Mesenteric fat pad (tissue), 1 donor: ENCODE measurements at places on chromosomes 16 and 17. TPM values are rescaled to one million over a fixed set of nuclear protein-coding genes. Genes with fewer than 3 reads are reported as not detected.

GRCh38 chr16:52073024-52073423 is 473.9 kb downstream of the TOX3 start:
- no peak for DNase-seq

DNA sequence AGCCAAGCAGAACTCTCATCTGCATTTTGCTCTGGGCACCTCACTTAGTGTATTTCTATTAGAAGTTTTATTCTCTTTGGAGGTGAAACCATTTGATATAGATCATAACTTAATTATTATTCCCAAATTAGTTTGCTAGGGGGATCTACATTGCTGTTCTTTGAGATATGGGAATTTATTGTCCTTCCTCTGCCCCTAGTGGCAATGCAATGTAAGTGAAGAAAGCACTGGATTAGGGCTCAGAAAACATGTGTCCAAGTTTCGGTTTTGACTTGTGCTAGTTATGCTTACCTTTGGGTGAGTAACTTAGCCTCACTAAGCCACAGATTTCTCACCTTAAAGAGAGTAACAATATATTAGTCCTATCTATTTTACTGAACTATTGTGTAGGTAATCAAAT is 2.9 kb downstream of the KRT39 start:
- DNase-seq, result no peak

GRCh38 chr16:73298562-73298961 is 250.6 kb upstream of the ZFHX3 start:
- DNase-seq, result no peak

DNA sequence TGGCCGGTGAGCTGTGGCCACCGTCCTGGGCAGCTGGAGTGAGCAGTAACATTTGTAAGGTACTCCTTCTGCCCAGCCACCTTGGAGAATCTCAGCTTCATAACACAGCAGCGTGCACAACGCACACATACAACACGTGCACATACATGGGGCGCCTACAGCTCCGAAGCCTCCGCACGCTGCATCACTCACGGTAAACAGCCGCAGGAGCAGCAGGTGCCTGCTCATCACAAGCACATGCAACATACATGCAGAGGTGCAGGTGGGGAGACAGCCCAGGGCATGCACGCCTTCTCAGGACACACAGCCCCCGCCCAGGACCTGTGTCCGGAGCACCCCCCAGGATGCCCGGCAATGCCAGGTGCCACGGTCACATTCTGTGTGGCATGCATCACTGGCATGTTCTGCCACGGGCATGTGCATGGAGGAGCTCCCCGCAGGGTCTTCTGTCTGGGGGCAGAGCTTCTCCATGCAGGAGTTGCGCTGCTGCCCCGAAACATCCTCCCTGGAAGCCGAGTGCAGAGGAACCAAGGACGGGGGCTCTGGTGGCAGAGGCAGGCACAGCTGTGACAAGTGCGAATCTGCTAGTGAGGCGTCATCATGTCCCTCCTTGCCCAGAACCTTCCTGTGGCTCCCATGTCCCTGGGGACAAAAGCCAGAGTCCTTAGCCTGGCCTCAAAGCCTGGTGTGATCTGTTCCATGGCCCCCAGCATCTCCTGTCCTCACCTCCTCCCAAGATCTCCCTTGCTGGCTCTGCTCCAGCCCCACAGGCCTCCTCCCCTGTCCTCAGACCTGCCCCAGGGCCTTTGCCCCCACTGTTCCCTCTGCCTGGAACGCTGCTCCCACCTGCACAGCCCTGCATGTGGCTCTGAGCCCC is 184.0 kb upstream of the GSE1 start:
- no peak for DNase-seq

DNA sequence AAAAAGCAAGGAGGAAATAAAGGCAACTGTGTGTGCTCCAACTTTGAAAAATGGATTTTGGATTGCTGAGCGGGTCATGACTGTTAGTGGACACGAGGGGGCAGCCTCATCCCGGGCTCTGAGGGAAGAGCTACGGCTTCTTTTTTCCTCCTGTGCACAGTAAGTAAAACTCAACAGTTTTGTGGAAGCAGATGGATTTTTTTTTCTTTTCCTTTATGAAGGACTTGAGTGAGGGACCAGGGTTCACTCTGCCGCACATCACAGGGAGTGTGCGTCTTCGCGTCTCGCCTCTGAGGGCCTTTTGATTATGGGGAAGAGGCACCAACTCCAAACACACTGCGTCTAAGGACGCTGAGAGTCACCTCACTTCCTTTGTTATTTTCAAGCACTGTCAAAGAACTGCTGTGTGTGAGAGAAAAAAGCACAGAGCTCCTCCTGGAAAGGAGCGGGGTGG is 80.3 kb upstream of the GOT2 start:
- no peak for DNase-seq

- DNase-seq, result no peak
These were observed 279.8 kb upstream of the GOT2 start for GRCh38 chr16:59013930-59014329.

- no peak for DNase-seq
These were observed 274.7 kb downstream of the HS3ST4 start for GRCh38 chr16:25966172-25967097.

DNA sequence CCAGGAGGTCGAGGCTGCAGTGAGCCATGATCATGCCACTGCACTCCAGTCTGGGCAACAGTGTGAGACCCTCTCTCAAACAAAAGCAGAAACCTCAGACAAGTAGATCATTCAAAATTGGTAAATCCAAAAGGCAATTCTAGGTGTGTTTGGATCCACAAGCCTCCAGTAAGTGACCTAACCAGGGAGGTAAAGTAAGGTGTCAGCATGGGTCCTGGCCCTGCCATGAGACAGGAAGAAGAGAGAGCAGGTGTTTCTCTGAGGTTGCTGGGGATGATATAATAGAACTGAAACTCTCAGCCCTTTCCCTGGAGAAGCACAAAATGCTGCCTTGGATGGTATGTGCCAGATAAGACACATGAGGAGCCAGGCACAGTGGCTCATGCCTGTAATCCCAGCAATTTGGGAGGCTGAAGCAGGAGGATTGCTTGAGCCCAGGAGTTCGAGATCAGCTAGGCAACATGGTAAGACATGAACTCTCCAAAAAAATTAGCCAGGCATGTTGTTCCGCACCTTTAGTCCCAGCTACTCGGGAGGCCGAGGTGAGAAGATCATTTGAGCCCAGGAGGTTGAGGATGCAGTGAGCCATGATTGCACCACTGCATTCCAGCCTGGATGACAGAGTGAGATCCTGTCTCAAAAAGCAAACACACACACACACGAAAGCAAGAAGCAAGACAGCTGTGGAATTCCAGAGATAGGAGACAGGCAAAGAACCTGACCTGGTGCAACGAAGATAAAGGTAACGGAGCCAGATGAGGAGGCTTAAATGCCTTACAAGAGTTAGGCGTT is 6.5 kb downstream of the TM4SF5 start:
- DNase-seq, result no peak

DNA sequence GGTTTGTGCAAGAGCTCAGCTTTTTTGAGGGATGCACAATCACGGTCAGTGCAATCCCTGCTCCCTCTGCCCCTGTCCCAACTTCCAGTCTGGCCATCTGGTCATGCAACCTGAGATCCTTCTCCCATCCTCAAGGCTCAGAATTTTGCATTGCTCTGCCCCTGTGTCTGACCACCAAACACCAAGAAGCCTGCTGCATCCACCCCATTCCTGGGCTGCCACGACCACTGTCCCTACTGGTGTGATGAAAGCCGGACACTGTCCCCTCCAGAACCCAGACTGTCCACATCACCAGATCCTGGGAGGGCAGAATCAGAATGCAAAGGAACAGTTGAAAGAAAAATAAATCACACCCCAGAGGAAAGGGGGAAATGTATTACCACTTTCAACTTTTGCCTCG is 231.0 kb downstream of the C16orf78 start:
- no peak for DNase-seq

GRCh38 chr17:77111934-77112296 is 28.9 kb upstream of the SEC14L1 start:
- no peak for DNase-seq

- no peak for DNase-seq
These were observed 123.6 kb upstream of the CRHR1 start for GRCh38 chr17:45660474-45660873.

GRCh38 chr17:1286379-1287106 is 7.1 kb downstream of the TRARG1 start:
- DNase-seq, result no peak

- no peak for DNase-seq
These were observed 22.8 kb downstream of the IRX5 start for GRCh38 chr16:54953461-54953860.

HOXB6 gene
- total RNA-seq, result 8.9 TPM

KREMEN2 gene
- total RNA-seq, result not detected

KRT33B gene
- total RNA-seq, result not detected

ZFPM1 gene
- total RNA-seq, result 4.8 TPM

ADAD2 gene
- not detected for total RNA-seq
